ENCODE measurements at places on chromosomes 6 and 20. TPM values are rescaled to one million over a fixed set of nuclear protein-coding genes. Genes with fewer than 3 reads are reported as not detected.

- H3K4me1 ChIP-seq = no peaks in the 10 kb centered on the region
- no peak for DNase-seq
- no peaks in the 10 kb centered on the region for H3K27me3 ChIP-seq
- no peak overlapping the region for H3K4me3 ChIP-seq
Observed at GRCh38 chr6:112990971-112991370, 643.8 kb downstream of the RFPL4B start.

- no peak for DNase-seq
- H3K4me3 ChIP-seq = no peak overlapping the region
- no peaks in the 10 kb centered on the region for H3K27me3 ChIP-seq
- H3K36me3 ChIP-seq = no peaks in the 10 kb centered on the region
- peaks cover 28% of the 10 kb centered on the region for H3K4me1 ChIP-seq
- H3K27ac ChIP-seq = no peak overlapping the region
Observed at GRCh38 chr20:58004146-58004545, 224.3 kb downstream of the ANKRD60 start.

Gene SNPH
- total RNA-seq = 25.6 TPM

Gene MAS1
- total RNA-seq = 0.06 TPM

Measured in spinal cord (tissue), 10 donors.